ENCODE measurements at places on chromosomes 11 and 22. TPM values are rescaled to one million over a fixed set of nuclear protein-coding genes. Genes with fewer than 3 reads are reported as not detected.

GRCh38 chr11:64164392-64165312, 1.3 kb downstream of the MACROD1 start:
- DNase-seq = no peak
- H3K27me3 ChIP-seq = no peaks in the 10 kb centered on the region
- H3K36me3 ChIP-seq = no peaks in the 10 kb centered on the region
- H3K27ac ChIP-seq = no peak overlapping the region
- H3K4me3 ChIP-seq = no peak overlapping the region
- peaks cover 19% of the 10 kb centered on the region for H3K4me1 ChIP-seq

DNA sequence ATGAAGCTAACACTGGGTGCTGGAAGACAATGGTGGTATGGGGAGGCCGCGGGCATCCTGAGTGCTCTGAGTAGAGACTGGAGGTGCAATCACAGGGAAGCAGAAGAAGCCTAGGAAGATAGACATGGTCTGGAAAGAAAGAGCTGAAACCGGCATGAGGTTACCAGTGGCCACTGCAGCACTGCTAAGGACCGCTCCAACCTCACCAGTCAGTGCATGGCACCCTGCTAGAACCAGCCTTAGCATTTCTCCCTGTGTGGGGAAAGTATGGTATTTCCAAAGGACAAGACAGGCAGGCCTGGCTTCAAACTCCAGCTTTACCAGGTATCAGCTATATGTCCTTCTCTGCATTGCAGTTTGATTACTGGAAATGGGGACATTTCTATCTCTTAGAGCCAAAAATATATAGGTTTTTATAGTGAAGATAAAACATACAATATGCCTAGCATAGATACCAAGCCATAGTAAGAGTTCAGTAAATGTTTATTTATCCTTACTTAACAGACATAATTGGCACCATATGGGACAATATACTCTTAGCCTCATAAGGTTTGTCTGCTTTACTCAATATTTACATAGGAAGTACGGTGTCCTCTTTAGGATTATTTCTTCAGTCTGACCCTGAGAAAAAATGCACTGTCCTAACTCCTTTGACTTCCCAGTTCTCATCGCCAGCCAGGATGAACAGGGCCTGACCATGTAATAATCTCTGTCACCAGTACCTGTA, 231.1 kb downstream of the TENM4 start:
- H3K4me3 ChIP-seq = no peak overlapping the region
- H3K27me3 ChIP-seq = no peaks in the 10 kb centered on the region
- H3K4me1 ChIP-seq = no peaks in the 10 kb centered on the region
- no peaks in the 10 kb centered on the region for H3K36me3 ChIP-seq
- H3K27ac ChIP-seq = no peak overlapping the region

DNA sequence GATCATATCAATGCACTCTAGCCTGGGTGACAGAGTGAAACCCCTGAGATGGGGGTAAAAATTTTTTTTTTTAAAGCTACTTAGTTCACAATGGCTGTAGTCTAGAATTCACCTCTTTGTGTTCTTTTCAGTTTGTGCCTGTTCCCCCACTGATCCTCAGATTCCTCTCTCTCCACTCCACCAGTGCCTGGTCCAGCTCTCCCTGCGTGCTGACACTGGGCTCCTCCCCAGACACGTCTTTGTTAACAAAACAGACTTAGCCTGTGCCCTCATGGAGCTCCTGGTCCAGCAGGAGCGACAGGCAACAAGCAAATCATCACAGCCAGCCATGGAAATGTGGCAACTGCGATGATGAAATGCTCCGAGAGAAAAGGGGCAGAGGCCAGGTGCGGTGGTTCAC, 34.0 kb downstream of the IFT27 start:
- no peaks in the 10 kb centered on the region for H3K4me1 ChIP-seq
- DNase-seq = no peak
- no peak overlapping the region for H3K27ac ChIP-seq
- no peak overlapping the region for H3K4me3 ChIP-seq
- H3K36me3 ChIP-seq = no peaks in the 10 kb centered on the region
- H3K27me3 ChIP-seq = peaks cover 5% of the 10 kb centered on the region

DNA sequence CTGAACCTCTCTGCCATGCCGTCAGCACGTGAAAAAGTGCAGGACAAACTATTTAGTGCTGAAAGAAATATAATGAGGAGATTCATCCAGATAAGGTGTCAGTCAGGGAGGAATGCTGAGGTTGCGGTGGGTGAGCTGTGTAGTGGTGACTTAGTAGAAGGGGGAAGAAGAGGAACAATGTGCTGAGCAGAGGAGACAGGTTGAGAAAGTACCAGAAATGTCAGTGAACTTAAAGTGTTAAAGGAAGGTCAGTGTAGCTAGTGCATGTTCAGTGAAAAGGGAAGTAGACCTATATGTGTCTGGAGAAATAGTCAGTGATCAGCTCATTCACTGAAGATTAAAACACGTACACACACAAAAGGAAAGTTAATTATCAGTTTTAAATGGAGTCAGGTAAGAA, 237.6 kb upstream of the CCDC179 start:
- no peaks in the 10 kb centered on the region for H3K4me1 ChIP-seq
- no peaks in the 10 kb centered on the region for H3K27me3 ChIP-seq
- no peak overlapping the region for H3K27ac ChIP-seq
- no peak for DNase-seq

- no peak overlapping the region for H3K27ac ChIP-seq
- no peaks in the 10 kb centered on the region for H3K36me3 ChIP-seq
- no peaks in the 10 kb centered on the region for H3K4me1 ChIP-seq
- H3K27me3 ChIP-seq = no peaks in the 10 kb centered on the region
- no peak overlapping the region for H3K4me3 ChIP-seq
- no peak for DNase-seq
Measured at GRCh38 chr11:37459456-37459855, 861.4 kb upstream of the RAG2 start.

- no peaks in the 10 kb centered on the region for H3K4me1 ChIP-seq
- DNase-seq = no peak
- no peak overlapping the region for H3K27ac ChIP-seq
- no peaks in the 10 kb centered on the region for H3K27me3 ChIP-seq
- H3K36me3 ChIP-seq = no peaks in the 10 kb centered on the region
- no peak overlapping the region for H3K4me3 ChIP-seq
Measured at GRCh38 chr11:90148900-90149299, 14.4 kb downstream of the NAALAD2 start.

GRCh38 chr11:62061356-62062222, 62.2 kb upstream of the INCENP start:
- no peaks in the 10 kb centered on the region for H3K36me3 ChIP-seq
- no peaks in the 10 kb centered on the region for H3K27me3 ChIP-seq
- no peak overlapping the region for H3K27ac ChIP-seq
- no peak overlapping the region for H3K4me3 ChIP-seq
- no peaks in the 10 kb centered on the region for H3K4me1 ChIP-seq

DNA sequence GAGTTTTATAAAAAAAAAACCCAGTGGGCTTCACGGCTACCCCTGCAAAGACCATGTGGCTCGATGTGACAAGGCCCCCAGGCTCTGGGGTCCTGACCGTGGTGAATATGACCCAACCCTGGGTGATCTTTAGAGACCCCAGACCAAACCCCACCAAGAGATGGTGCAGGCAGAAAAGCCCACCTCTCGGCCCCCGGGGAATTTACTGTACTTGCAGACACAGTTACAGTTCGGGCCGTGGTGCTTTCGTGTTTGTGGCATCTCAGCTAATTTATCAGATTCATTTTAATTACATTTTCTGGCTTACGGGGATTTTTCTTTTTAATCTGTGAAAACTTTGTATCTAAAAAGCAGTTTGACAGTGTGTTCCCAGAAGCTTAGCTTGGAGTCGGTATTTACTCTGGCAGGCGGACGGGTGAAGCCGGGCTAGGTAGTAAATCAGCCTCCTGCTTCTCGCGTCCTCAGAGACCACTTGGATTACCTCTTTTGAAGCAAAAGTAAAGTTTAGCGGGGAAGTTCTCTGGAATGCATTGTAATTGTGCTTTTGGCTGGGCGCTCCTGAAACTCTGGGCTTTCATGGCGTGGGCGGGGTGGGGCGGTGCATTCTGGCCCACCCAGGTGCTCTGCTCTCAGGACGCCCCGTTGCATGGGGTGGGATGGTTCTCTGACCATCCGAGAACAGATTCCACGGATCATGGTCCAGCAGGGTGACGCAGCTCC, 25.3 kb downstream of the ANO1 start:
- DNase-seq = no peak
- no peaks in the 10 kb centered on the region for H3K36me3 ChIP-seq
- no peak overlapping the region for H3K4me3 ChIP-seq
- H3K27me3 ChIP-seq = no peaks in the 10 kb centered on the region
- H3K27ac ChIP-seq = no peak overlapping the region

DNA sequence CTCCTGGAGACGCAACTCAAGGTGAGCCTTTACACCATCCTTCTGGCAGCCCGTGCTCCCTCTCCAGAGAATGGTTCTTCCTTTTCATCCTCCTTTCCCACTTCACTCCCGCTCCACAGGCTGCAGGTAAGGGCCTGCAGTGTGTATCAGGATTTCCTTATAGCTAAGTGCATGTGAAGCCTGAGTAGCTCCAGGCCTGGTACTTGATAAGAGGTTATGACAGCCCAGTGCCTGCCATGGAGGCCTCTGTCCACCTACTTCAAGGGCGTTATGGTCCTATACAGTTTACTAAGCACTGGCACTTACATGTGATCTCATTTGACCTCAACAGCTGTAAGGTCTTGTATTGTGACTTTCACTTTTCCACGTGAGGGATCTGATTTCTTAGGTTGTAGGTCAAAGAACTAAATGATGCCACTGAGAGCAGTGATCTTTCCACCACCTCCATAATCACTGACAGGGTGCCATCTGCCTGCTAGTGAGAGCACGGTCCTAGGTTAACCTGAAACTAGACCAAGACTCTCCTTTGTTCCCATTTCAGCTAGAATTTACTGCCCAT, 18.1 kb downstream of the SSH3 start:
- no peaks in the 10 kb centered on the region for H3K36me3 ChIP-seq
- H3K4me1 ChIP-seq = peaks cover 15% of the 10 kb centered on the region
- H3K4me3 ChIP-seq = no peak overlapping the region
- DNase-seq = no peak
- H3K27me3 ChIP-seq = peaks cover 2% of the 10 kb centered on the region
- no peak overlapping the region for H3K27ac ChIP-seq

DNA sequence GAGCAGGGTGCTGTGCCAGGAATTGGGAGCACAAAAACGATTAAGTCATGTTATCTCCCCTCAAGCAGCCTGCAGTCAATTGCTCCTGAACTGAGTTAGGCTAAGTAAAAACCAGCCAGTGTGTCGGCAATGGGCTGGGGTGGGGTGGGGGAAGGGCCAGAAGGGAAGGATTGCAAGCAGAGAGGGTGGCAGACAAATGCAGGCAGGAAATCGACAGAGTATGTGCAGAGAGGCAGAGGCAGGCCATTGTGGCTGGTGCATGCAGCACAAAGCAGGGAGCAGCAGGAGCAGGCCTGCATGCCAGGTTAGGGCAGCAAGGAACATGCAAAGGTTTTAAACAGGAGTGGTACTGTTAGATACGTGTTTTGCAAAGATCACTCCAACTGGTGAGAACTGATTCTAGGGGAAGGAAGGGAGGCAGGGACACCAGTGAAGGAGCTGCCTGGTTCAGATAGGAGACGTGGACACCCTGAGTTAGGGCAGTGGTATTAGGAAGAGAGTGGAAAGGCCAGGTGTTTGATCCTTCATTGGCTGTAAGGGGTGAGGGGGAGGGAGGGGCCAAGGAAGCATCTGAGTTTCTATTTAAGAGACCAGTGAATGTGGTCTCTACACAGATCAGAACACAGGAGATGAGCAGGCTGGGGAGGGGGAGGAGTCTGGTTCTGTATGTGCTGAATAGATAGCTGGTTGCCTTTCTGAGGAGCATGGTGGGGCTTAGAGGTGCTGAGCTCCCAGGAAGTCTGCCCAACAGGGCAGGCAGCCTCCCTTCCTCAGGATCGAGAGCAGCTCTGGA, 70.8 kb upstream of the PHOX2A start:
- DNase-seq = no peak
- H3K4me3 ChIP-seq = no peak overlapping the region
- no peaks in the 10 kb centered on the region for H3K27me3 ChIP-seq
- no peaks in the 10 kb centered on the region for H3K4me1 ChIP-seq
- no peak overlapping the region for H3K27ac ChIP-seq
- H3K36me3 ChIP-seq = peaks cover 27% of the 10 kb centered on the region

SAA1 gene
- total RNA-seq = not detected

NFRKB gene
- total RNA-seq = 41.0 TPM

SLC22A12 gene
- not detected for total RNA-seq

UBASH3B gene
- 57.6 TPM for total RNA-seq

MEI1 gene
- total RNA-seq = 106 TPM

Data from CD4-positive, CD25-positive, alpha-beta regulatory T cell (primary cell).